IMR-90 (cell line): ENCODE measurements at places on chromosomes 7 and 10. TPM values are rescaled to one million over a fixed set of nuclear protein-coding genes. Genes with fewer than 3 reads are reported as not detected.

ZNF425 gene
- total RNA-seq, result 2.3 and 2.8 TPM in 2 replicates

DNA sequence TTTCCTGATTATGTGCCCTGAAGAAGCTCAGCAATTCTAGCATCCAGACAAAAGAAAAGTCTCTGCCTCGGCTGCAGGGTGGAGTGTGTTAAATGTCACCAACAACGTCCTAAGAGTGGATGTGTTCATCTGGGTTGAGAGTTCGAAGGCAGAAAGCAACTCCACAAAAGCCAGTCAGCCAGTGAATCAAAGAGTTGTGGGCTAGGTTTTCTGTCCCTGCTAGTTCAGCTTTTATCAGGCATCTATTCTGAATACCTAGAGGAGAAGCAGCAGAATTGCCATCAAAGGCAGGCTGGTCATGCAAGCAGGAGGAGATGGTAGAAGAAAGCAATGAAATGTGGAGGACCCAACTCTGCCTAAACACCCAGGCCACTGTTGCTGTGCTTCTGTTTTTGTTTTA lies 205.2 kb downstream of the KLF6 start:
- DNase-seq, result no peak

OPN4 gene
- not detected in 2 replicates for total RNA-seq

ZRANB1 gene
- 24.7 and 30.3 TPM in 2 replicates for total RNA-seq

DNA sequence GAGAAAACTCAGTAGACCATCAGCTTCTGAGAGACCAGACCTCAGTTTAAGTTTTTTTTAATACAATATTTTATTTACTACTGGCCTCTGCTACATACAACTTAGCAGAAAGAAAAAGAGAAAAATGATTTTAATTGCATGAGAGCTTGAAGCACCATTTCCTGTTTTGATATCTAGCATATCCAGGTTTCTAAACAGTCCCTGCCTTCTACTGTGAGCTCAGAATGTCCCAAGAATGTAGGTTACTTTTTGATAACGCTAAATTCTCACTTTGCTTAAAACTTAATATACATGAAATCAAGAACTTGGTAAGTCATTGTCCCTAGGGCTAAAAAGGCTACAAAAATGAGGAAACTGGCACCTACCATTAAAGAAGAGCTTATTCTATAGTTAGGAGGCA lies 7.0 kb downstream of the TMEM243 start:
- DNase-seq, result no peak

BTBD16 gene
- total RNA-seq, result not detected in 2 replicates

DNA sequence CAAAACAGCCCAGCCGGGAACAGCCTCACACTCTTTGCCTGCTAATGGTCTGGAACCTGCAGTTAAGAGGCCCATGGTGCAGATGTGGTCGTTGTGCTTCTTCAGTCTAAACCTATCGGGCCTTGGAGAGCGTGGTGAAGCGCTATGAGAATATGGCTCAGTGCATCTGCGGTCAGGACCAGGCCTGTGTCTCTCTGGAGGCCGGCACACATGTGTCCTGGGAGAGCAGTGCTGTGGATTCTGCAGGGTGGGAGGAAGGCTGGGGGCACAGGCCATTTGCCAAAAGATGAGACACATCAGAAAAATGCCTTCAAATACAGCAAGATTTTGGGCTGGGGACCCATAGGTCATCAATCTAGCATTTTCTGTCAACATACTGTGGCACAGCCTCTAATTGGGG lies 231.5 kb upstream of the GLI3 start:
- no peak for DNase-seq

GRCh38 chr7:148332191-148333186 lies 258.1 kb upstream of the C7orf33 start:
- no peak for DNase-seq

- no peak for DNase-seq
Observed at GRCh38 chr7:89283302-89283701, 487.8 kb upstream of the TEX47 start.

GRCh38 chr7:4613846-4614548 lies 68.1 kb upstream of the FOXK1 start:
- DNase-seq, result peak; percentile 75

DNA sequence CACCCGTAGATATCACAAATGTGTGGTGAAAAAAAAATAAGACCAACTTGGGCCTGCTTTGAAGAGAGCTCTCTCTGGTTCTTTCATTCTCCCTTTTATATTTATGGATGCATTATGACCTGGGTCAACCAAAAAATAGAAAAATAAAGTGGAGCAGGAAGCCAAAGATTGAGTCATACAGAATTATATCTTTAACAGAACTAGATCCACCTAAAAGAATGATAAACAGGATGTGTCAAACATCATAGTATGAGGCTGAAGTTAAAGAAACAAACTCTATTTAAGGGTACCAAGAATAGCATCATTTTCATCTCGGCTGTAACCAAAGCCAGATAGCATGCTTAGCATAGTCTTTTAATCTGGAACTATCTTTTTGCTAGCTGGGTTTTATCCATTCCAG lies 28.8 kb upstream of the NMT2 start:
- peak; percentile 67 for DNase-seq

DNA sequence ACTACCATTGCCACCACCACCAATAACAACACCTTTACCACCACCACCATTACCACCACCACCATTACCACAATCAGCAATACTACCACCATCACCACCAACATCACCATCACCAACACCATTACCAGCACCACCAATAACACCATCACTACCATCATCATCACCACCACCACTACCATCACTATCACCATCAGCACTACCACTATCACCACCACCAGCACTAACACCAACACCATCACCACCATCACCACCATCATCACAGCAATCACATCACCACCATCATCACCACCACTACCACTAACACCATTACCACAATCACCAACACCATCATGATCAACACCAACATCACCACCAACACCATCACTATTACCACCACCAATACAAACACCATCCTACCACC lies 249.5 kb downstream of the GRID1 start:
- DNase-seq, result no peak

DNA sequence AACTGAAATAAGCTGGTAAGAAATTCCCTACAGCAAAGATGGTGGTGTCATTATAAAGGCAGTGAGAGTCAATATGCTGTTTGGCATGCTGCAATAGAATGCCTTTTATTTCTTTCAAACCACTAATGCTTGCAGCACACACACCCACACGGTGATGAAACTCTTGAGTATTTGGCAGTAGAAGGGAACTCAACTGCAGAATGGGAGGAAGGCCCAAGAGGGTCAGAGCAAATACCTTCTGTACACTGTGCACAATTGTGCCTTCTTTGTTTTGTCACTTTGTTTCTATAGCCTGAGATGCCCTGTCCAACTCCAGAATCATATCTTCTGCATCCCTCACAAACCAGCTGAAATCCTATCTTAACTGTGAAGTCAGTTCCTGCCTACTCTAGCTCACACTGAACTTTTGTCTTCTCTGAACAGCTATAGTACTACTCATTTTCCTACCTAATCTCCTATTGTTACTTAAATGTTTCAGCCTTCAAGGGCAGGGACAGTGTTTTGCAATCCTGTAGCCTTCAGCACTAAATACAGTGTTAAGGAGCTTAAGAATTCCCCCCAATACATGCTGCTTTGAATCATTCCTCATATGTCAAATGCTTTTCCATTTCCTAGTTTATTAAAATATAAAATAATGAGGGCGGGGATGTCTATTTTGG lies 22.2 kb downstream of the MMS19 start:
- peak; percentile 85 for DNase-seq

- DNase-seq, result peak; percentile 10
Observed at GRCh38 chr10:3399756-3400155, 227.2 kb upstream of the PITRM1 start.

GRCh38 chr7:3427957-3428356 lies 126.9 kb downstream of the SDK1 start:
- no peak for DNase-seq

EGR2 gene
- 0.36 and 0.56 TPM in 2 replicates for total RNA-seq

DNA sequence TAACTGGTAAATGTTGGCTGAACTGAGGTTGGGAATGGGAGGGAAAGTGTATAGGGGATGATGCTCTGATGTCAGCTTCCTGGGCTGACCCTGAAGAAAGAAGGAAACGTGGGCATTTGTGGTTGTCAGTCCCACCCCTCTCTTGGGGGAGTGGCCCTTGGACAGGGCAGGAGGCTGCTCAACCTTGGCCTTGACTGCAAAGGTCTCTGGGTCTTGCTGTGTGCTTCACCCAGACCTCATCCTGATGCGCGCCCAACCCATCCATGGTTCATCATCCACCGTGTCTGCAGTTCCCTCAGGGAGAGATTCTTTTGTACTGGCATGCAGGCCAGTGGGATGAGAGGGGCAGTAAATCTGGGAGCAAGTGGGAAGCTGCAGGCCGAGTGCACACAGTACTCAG lies 4.7 kb upstream of the ZYX start:
- no peak for DNase-seq

- no peak for DNase-seq
Observed at GRCh38 chr10:14801723-14802122, 27.0 kb upstream of the FAM107B start.

- DNase-seq, result peak; percentile 93
Observed at GRCh38 chr7:43879477-43879876, 10.2 kb upstream of the MRPS24 start.

- DNase-seq, result no peak
Observed at GRCh38 chr10:36177071-36177470, 535.0 kb upstream of the FZD8 start.

DNA sequence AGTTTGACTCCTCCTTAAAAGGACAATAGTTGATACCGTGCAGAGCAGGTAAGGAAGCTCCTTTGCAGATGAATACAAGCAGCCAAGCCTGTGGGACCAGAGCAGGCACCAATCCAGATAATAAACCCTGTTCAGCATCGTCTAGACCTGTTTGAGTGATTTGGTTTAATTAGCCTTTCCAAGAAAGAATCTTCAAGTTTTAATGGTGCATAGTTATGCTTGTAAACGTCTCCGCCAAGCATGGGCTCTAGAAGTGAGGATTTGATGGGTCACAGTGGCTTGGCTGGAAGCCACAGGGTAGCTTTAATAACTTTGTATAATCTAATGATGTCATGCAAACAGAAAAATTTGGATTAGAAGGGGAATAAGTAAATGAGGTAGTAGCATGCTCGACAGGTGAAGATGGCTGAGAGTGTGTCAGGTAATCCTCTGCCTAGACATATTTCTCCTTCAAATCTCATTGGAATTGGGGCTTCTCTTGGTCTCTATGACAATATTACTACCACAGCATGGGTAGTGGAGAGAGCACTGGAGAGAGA lies 188.4 kb downstream of the DYNC1I1 start:
- no peak for DNase-seq

FAM24B gene
- 1.6 and 2.2 TPM in 2 replicates for total RNA-seq
